Stomach (tissue), 19 donors: ENCODE measurements at places on chromosomes 6 and 20. TPM values are rescaled to one million over a fixed set of nuclear protein-coding genes. Genes with fewer than 3 reads are reported as not detected.

- peaks cover 29% of the 10 kb centered on the region for H3K4me1 ChIP-seq
- H3K4me3 ChIP-seq = no peak overlapping the region
- no peak overlapping the region for H3K27ac ChIP-seq
- no peak for DNase-seq
Measured at GRCh38 chr20:33124994-33125393, 43.0 kb upstream of the BPIFA2 start.

GRCh38 chr6:80541181-80541580 is 434.7 kb downstream of the BCKDHB start:
- no peak overlapping the region for H3K4me3 ChIP-seq
- no peaks in the 10 kb centered on the region for H3K36me3 ChIP-seq
- no peak overlapping the region for H3K27ac ChIP-seq
- H3K4me1 ChIP-seq = no peaks in the 10 kb centered on the region
- no peak for DNase-seq
- no peaks in the 10 kb centered on the region for H3K27me3 ChIP-seq

- no peaks in the 10 kb centered on the region for H3K36me3 ChIP-seq
- no peak overlapping the region for H3K27ac ChIP-seq
- H3K4me1 ChIP-seq = peaks cover 9% of the 10 kb centered on the region
- DNase-seq = no peak
- H3K4me3 ChIP-seq = peak overlapping the region; percentile 20
- H3K27me3 ChIP-seq = no peaks in the 10 kb centered on the region
Measured at GRCh38 chr6:97668716-97669115, 385.7 kb upstream of the MMS22L start.

DNA sequence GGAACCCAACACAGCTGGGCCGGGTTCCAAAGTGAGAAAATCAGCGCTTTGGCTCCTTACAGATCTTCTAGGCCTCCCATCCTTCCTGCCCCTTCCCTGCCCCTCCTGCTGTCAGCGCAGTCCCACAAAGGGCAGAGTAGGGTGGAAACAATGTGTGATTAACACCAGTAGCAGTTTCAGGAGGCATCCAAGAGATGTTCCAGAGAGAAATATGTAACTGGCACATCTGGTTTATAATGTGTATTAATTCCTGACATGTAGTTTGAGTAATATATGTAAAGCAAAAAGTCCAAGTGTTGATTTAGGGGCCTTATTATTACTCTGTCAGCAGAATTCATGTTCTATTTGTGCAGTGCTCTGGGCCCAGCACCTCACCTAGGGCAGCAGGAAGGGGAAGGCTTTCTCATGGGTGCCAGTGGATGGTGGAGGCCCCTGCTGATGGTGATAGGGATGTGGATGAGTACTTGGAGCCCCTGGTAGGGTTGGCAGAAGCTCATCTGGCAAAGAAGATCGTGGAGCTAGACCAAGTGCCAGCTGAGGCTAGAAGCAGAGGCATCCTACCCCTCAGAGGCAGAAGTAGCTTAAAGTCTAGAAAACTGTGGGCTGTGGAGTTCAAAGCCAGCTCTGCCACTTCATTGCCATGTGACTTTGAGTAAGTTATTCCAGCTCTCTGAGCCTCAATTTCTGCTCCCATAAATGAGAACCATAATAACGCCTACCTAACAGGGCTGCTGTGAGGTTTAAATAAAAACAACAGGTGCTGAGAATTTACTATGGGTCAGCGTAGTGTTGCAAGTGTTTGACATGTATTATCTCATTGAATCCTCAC is 22.4 kb upstream of the RALY start:
- H3K27me3 ChIP-seq = no peaks in the 10 kb centered on the region
- H3K4me3 ChIP-seq = no peak overlapping the region
- H3K4me1 ChIP-seq = no peaks in the 10 kb centered on the region
- H3K36me3 ChIP-seq = no peaks in the 10 kb centered on the region
- no peak overlapping the region for H3K27ac ChIP-seq
- no peak for DNase-seq

GRCh38 chr6:143271024-143271423 is 179.5 kb downstream of the ADAT2 start:
- no peak overlapping the region for H3K27ac ChIP-seq
- H3K4me3 ChIP-seq = no peak overlapping the region
- no peaks in the 10 kb centered on the region for H3K36me3 ChIP-seq
- no peaks in the 10 kb centered on the region for H3K27me3 ChIP-seq

Gene OXT
- total RNA-seq = not detected

DNA sequence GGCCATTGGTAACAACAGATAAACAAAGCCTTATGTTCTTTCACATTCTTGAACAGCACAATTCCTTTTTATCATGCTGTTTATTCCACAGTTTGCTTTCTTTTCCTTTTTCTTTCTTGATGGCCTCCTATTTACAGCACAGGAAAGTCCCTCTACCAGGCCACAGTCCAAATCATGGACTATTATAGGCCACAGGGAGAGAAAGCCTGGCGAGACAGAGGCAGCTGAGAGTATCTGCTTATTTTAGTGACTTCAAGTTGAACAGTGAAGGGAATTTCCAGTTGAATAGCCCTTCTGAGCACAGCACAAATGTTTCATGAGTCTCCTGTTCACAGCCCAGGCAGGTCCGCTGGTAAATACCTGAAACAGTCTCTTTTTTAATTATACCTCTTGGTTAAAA is 263.7 kb upstream of the ARID1B start:
- H3K4me3 ChIP-seq = no peak overlapping the region
- H3K36me3 ChIP-seq = no peaks in the 10 kb centered on the region
- no peak for DNase-seq
- H3K27me3 ChIP-seq = no peaks in the 10 kb centered on the region
- no peak overlapping the region for H3K27ac ChIP-seq
- no peaks in the 10 kb centered on the region for H3K4me1 ChIP-seq

DNA sequence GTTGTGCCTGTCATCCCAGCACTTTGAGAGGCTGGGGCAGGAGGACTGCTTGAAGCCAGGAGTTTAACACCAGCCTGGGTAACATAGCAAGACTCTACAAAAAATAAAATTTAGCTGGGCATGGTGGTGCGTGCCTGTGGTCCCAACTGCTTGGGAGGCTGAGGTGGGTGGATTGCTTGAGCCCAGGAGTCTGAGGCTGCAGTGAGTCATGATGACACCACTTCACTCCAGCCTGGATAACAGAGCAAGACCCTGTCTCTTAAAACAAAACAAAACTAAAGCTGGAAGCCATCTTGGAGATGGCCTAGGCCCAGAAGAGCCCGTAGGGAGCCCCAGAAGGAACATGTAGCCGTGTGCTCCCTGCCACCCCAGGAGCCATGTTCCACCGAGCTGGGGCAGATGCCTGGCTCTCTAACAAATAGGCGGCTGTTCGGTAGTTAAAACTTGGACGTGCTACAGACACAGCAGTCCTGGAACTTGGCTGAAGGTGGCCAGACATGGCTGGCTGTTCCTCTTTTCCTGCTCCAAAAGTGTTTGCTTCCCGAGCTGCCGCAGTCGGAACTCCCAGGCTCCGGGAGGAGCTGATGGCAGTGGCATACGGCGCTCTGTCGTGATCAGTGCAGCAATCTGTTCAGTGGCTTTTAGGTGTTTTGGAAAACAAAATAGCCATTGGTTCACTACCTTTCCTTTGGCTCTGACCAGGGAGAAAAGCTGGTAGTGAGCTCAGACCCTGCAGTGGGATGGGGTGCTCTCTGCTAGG is 37.0 kb downstream of the DYNLT1 start:
- H3K4me1 ChIP-seq = peaks cover 19% of the 10 kb centered on the region
- no peak overlapping the region for H3K27ac ChIP-seq
- peaks cover 61% of the 10 kb centered on the region for H3K36me3 ChIP-seq
- no peak for DNase-seq
